ENCODE measurements at places on chromosomes 1 and 21. TPM values are rescaled to one million over a fixed set of nuclear protein-coding genes. Genes with fewer than 3 reads are reported as not detected.

FCRL3 gene
- total RNA-seq = 6.0 TPM

- no peak for DNase-seq
Measured at GRCh38 chr1:30313584-30313983, 409.8 kb downstream of the MATN1 start.

- DNase-seq = no peak
Measured at GRCh38 chr1:110426854-110427253, 19.4 kb upstream of the LAMTOR5 start.

AJAP1 gene
- 1.9 TPM for total RNA-seq

DNA sequence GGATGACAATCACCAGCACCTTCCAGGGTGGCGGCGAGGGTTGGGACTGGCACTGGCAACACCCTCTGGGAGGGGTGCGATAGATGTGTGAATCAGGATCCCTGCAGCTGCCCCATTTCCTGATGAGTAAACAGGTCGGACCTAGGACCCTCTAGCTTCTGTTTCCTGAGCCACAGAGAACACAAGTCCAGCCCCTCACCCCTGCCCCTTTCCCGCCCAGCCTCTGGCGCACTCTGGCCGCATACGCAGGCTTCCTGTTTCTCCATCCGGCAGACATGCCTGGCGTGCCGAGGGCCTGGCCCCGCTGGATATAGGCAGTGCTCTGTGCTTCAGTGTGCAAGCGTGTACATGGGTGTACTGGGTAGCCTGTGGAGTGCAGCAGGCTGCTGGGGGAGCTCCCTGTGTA is 4.6 kb downstream of the PEAR1 start:
- DNase-seq = no peak

BACH1 gene
- 88.5 TPM for total RNA-seq
